ENCODE measurements at places on chromosomes 12 and 14.

DNA sequence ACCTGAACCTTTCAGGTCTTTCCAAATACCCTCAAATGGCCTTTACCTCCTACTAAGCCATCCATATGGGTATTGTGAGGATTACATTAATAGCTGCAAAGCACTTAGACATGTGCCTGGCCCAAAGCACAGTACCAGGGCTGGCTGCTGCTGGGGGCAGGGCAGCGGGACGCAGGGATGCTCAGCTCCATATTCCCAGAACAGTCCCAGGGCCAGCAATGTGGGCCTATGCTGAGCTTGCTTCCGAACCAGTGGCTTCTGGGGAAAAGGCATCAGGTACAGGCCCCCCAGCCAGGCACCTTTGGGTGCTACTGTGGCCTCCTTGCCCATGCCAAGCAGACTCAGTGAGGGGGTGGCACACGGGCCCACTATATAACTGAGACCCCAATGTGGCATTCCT, 10.4 kb downstream of the ACTN1 start:
- DNase-seq, result no peak

DNA sequence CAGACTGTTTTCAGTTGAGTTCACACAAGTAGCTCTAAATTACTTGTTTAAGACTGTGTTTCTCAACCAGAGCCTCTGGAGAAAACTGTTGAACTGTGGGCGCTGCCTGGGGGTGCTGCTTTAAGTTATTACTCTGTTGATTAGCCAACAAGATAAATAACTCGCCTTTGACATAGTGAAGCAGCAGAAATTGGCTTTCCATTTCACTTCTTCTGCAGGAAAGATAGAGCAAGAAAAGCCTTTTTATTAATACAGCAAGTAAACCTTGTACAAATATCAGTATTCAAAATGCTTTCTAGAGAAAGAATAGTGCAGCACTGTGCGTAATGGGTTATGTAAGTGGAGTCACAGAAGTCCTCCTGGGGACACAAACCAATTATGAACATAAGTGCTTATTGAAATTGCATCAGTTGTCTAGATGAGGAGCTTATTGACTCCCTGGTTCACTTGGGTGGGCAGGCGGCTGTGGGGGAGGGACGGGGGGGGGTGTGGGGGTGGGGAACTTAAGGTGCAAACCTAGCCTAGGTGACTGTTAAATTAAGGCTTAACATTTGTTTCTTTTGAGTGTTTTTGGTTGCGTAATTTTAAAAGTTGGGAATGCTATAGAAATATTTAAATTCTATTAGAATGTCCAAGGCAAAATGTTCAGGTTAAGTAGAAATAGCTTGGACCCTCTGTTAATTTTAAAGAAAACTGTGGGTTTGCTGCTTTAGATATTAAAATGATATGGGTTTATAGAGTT, 6.3 kb downstream of the FRS2 start:
- no peak for DNase-seq

- DNase-seq, result no peak
Observed at GRCh38 chr12:123832052-123832451, 70.0 kb downstream of the DNAH10 start.

DNA sequence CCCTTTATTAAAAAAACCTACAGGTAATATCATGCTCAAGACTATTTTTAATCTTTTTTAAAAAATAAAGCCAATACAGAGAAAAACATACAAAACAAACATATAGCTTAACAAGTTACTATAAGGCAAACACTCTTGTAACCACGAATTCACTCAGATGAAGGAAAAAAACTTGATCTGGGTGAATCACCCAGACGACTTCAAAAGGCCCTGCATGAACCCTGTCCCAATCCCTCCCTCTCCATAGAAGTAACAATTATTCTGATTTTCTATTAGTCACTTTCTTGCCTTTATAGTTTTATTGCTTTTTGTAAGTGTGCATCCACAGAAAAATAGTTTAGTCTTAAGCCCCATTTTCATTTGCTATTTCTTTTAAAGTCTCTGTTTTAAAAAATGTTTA, 72.6 kb downstream of the LRP6 start:
- no peak for DNase-seq

DNA sequence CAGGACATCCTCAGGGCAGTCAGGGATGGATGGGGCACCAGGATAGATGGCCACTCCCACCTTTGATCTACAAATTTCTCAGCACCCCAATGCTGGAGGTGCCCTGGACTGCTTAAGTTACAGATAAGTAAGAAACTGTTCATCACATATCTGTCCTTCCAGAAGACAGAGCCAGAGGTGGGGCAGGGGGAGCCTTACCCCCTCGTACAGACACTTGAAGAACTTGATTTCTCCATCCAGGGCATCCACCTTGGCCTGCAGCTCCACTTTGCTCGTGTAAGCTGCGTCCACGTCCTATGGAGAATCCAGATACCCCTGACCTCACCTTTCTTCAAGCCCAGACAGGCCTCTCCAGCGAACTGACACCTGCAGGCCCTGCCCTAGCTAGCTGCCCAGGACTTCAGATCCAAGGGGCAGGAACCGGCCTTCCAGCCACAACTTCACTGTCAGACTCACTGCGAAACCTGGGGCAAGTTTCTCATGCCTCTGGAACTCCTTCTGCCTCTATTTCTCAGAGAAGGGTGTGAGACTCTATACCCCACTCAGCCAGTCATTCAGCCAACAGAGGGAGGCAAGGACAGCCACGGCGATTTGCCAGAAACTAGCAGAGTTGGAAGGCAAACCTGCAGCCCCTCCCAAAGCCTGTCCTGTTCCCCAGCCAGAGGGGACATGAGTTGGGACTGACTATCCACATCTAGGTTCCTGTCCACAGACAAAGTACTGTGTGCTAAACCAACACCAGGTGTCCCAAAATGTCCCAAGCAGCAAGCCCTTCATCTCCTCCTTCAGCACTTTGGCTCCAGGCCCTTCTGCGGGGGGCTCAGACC, 3.8 kb downstream of the KRT73 start:
- DNase-seq, result no peak

- DNase-seq, result no peak
Observed at GRCh38 chr12:19390051-19390598, 49.2 kb upstream of the AEBP2 start.

DNA sequence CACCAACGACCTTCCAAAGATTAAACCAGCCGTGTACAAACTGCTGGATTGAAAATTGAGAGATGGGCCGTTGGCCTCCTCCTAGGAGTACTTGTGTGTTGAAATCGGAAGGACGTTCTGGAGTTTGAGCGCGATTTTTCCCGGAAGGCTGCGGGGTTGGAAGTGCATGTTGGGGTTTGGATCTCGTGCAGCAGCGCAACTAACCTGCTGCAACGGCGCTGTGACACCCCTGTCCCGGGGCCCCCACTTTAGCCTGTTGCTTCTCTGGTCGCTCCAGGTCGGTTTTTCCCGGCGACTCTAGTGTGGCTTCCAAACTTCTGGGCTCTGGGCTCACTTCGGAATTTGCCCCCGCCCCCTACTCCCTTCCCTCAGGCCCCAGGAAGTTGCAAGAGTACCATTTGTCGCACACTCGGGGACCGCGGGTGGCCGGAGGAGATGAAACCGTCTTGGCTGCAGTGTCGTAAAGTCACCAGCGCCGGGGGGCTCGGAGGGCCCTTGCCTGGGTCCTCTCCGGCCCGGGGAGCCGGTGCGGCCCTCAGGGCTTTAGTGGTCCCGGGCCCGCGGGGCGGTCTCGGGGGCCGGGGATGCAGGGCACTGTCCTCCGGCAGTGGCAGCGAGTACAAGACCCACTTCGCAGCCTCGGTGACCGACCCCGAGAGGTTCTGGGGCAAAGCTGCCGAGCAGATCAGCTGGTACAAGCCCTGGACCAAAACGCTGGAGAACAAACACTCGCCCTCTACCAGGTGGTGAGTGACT, at the start of gene ACSS3:
Gene ACSS3 (plus strand): TSS at position 394 of the 756 bp plus-strand sequence. CDS start 42 bp downstream, at position 436.
- DNase-seq, result peak; percentile 75

- no peak for DNase-seq
Observed at GRCh38 chr14:61644834-61645233, 50.5 kb upstream of the HIF1A start.

- no peak for DNase-seq
Observed at GRCh38 chr12:25455696-25456095, 97.4 kb downstream of the LMNTD1 start.

DNA sequence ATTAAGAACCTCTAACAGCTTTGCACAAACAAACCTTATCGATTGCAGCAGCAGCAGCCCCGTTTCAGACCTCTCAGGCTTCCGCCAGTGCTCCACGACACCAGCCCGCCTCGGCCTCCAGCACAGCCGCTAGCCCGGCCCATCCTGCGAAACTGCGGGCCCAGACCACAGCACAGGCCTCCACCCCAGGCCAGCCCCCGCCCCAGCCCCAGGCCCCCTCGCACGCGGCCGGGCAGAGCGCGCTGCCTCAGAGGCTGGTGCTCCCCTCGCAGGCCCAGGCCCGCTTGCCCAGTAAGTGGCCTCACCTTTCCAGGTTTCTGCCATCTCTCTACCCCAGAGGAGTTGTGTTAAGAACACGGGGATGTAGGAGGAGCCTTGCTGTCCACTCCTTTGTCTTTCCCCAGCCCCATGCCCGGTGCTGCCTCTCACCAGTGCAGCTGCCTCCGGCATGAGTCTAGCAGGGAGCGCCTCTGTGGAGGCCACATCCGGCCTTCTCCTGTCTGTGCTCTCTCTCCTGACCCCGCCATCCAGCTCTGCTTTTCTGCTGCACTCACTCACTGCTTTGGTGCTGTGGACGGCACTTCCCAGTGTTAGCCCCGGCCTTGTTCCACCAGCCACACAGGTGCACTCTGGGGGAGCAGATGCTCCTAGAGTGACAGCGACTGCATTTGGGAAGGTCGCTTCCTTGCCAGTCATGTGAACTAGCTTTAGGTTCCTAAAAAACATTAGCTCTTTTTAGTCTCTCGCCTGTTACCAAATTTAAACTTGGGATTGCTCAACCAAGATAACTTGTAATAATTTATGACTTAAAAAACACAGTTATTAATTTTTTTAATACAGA, 71.5 kb downstream of the EP400 start:
- no peak for DNase-seq

DNA sequence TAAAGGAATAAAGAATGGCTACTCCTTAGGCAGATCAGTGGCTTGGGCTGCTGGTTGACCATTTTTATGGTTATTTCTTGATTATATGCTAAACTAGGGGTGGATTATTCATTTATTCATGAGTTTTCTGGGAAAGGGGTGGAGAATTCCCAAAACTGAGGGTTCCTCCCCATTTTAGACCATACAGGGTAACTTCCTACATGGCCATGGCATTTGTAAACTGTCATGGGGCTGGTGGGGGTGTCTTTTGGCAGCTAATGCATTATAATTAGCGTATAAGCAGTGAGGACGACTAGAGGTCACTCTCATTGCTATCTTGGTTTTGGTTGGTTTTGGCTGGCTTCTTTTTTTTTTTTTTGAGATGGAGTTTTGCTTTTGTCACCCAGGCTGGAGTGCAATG, 25.6 kb upstream of the JPH4 start:
- no peak for DNase-seq

- no peak for DNase-seq
Observed at GRCh38 chr12:11499806-11500187, 104.4 kb upstream of the PRB2 start.

DNA sequence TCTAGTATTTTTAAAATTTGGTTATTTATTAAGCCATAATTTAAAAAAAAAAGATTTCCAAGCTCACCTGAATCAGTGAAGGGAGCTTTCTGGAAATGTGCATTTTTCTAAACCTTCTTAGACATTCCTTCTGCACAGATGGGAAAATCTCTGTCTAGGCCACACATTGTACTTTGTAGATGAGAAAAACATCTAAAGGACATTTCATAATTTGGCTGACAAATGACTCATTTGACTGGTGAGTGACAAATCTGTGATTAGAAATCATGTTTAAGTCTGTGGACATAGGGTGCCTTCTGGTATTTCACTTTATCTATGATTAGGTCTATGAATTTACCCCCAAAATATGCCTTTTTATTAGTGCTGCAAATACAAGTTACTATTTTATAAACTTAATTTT, 1044.9 kb upstream of the FLRT2 start:
- no peak for DNase-seq

GRCh38 chr12:592024-592505, 71.2 kb downstream of the NINJ2 start:
- no peak for DNase-seq

DNA sequence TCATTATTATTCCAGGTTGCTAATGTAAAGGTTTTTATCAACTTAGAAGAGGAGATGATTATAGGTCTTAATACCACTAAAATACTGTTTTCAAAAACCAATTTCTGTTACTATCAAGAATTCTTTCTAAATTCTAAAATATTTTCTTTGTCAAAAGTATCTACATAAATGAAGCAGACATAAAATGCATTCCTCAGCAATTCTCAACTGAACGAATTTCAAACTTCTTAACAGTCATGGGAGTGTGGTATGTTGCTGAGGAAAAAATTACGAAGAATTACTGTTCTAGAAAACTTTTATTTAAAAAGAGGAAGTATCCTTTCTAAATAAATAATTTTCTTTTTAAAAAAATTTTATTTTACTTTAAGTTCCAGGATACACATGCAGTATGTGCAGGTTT, 146.4 kb downstream of the SLC2A13 start:
- no peak for DNase-seq

GRCh38 chr12:8907513-8907912, 6.8 kb upstream of the PHC1 start:
- peak; percentile 43 for DNase-seq

DNA sequence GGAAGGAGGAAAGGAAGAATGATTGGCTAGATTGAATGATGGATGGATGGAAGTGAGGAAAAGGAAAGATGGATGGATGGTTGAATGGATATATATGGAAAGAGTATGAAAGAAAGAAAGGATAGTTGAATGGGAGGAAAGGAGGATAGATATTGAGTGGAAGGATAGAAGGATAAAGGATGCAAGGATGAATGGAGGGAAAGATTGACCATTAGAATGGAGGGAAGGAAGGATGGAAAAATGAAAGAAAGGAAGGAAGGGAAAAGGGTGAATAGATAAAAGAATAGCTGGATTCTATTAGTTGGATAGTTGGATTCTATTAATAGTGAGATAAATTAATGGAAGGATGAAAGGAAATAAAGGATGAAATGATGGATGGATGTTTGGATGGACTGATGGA, 105.9 kb downstream of the CALM1 start:
- DNase-seq, result no peak

DNA sequence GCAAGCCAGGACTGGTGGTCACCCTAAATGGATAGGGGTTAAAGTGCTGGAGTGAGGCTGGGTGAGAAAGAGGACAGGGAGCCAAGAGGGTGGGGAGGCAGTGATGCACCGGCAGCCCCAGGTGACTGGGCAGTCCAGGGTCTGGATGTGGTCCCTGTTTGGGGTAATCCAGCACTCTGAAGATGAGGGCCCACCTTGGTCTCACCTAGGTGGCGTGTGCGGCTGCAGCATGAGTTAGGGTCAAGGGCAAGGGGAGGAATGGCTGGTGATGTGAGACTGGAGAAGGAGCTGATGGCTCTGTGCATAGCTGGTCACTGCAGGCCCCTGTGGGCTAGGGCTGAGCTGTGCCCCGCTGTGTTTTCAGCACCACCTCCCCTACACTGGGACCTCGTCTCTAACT, 1.6 kb upstream of the C1RL start:
- no peak for DNase-seq

GRCh38 chr12:52070185-52070925, 577 bp downstream of the ATG101 start:
- no peak for DNase-seq

DNA sequence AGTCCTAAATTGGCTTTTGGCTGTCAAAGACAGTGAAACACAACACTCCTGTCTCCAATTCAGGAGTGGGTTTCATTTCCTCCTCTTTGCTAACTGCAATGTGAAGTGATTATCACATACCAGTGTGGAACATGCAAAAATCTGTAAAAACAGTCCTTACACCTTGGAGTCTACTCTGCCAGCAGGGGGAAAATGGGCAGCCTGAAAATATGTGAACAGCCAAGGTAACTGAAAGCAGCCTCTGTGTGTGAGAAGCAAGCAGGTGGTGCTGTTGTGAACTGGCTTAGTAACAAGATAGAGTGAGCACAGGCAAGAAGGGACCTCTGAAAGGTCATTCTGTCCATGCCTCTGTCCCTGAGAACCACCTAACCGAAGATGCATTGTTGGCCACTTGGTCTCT, 6.0 kb downstream of the PRMT8 start:
- peak; percentile 76 for DNase-seq

All from NCI-H510A treated with DMSO at 0.1 percent for 48 hours (cell line).